Kasumi-1 (cell line): ENCODE measurements at places on chromosomes 4 and X.

GRCh38 chr4:85498068-85498733 lies 23.3 kb downstream of the ARHGAP24 start:
- peak; percentile 87 for DNase-seq

DNA sequence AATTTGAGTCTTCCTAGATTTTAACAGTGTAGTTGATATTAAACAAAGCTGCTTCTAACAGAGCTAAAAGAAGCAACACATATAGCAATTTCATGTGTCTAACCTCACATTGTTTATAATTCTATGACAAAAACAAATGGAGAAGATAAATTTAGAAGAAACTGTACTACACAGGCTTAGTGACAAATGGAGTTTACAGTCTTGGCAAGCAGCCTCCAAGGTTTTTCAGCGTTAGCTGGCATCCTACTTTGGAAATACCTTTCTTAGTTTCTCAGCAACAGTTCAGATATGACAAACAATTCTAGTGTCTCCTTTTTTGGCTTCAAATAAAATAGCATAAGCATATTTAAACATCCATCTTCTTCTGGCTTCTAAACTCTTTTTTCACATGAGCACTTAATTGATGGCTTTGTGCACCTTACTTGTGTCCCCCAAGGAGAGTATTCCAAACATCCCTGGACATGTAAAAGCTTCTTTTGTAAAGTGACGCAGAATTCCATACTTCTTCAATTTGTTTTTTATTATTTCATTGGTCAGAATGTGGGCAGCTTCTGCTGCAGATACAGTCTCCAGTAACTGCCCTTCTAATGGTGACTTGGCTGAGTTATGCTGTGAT lies 249.8 kb downstream of the ANTXR2 start:
- no peak for DNase-seq

- DNase-seq: no peak
Measured at GRCh38 chr4:87033902-87034301, 99.1 kb downstream of the AFF1 start.

- DNase-seq: no peak
Measured at GRCh38 chrX:12867685-12868084, 813 bp downstream of the TLR7 start.

DNA sequence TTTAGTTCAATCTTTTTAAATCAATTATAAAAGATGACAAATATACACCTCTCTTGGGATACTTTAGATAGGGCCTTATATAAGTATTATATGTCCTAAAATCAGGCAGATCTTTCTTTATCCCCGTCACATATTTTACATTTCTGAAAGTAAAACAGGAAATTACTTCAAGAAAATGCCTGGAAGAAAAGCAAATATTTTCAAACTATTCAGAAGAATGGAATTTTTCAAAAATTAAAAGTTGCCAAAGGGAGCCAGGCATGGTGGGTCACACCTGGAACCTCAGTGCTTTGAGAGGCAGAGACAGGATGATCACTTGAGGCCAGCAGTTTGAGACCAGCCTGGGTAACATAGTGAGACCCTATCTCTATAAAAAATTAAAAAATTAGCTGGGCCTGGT lies 34.4 kb downstream of the MGARP start:
- no peak for DNase-seq

DNA sequence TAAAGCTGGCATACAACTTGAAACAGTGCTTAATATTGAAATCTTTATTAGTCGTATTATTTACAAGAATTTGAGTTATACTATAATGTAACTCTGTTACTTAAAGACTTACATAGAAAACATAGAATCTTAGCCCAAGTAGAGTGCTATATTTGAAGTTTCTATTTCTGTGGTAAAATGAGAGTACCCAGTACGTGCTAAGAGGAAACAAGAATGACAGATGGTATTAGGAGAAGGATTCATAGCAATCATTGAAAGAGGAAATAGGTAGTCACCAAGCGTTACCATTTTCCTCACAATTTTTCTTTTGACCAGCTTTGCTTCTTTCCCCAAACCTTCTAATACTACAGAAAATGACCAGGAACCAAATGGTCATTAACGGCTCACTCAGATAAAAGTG lies 412.1 kb upstream of the GRIA3 start:
- DNase-seq: peak; percentile 35

DNA sequence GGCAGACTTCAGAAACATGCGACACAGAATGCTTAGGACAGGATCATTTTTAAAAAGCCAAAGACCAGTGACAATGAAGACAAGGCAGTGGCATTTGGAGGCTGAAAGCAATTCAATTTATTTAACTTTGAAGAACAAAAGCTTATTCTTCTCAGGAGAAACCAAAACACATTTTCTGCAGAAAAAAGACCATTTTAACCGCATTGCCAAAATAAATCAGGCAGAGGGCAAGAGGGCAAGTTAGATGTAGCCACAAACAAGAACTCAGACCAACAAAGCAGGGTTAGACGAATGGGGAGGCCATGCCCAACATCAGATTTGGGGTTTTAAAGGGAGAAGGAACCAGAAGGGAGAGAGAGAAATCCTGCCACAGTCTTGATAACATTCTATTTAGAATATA lies 58.9 kb downstream of the RELL1 start:
- no peak for DNase-seq

GRCh38 chr4:70932984-70933383 lies 30.8 kb downstream of the MOB1B start:
- no peak for DNase-seq

DNA sequence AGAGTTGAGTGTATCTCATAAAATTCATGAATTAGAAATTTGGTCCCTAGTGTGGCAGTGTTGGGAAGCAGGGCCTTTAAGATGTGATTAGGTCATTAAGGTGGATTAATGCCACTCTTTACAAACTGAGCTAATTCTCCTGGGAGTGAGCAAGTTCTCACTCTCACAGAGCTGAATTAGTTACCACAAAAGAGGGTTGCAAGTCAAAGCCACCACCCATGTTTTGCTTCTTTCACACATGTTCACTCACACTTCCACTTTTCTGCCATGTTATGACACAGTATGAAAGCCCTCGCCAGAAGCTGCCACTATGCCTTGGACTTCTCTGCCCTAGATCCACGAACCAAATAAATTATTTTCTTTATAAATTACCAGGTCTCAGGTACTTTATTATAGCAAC lies 332.1 kb downstream of the ARAP2 start:
- peak; percentile 4 for DNase-seq

DNA sequence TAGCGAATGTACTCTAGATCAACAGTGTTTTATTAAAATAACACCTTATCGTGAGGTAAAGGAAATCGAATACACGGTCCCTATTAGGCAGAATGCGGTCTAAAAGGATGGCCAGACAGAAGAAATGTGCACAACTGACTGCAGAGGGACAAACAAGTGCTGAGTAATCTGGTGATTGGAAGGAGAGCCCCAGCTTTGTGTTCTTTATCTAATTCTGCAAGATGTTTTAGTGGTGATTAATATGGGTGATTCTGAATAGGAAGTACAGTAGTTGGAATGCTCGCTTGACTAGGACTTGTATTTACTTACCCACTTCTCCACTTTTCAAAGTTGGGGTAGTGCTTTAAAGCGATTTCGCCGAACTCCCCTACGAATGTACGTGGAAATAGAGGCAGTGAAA lies 1.2 kb downstream of the WDR44 start:
- peak; percentile 27 for DNase-seq

- no peak for DNase-seq
Measured at GRCh38 chr4:188780028-188780427, 640.8 kb downstream of the TRIML1 start.

DNA sequence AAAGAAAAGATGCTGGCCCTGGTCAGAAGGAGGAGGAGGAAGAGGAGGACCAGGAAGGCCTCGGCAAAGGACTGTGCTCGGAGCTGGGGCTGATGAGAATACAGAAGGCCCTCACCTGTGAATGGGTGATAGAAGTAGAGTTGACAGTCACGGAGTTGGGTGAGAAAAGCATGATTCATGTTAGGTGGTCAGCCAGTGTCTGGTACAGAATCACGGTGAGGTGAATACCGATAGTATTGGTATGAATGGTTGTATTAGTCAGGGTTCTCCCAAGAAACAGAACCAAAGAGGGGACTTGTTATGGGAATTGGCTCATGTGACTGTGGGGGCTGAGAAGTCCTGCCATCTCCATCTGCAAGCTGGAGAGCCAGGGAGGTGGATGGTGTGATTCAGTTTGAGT lies 32.5 kb upstream of the FAM156A start:
- no peak for DNase-seq

- DNase-seq: no peak
Measured at GRCh38 chr4:70613306-70614183, 15.0 kb upstream of the ENAM start.

- no peak for DNase-seq
Measured at GRCh38 chr4:102862747-102863146, 6.0 kb upstream of the CISD2 start.

- DNase-seq: no peak
Measured at GRCh38 chr4:7195546-7196287, 3.4 kb downstream of the SORCS2 start.

DNA sequence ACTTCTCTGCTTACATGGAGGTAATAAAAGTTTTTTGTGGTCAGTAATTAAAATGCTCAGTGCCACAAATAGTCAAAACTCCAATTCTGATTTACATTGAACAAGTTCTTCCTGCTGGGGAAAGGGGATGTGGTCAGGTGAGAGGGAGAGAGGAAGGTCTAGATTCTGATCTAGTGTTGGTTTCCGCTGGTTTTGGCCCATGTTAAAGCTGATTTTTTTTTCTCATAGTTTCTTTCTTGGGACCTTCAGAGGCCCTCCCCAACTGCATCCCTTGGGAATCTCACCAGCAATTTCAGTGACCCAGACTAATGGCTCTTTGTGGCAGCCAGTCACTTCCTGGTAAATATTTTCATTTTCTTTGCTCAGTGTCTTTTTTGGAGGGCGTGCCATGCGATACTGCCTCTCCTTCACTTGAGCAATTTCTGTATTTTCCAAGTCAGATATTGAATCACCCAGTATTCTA lies 332.7 kb downstream of the RAPGEF2 start:
- no peak for DNase-seq

GRCh38 chrX:123846577-123847038 lies 13.2 kb upstream of the XIAP start:
- DNase-seq: no peak

DNA sequence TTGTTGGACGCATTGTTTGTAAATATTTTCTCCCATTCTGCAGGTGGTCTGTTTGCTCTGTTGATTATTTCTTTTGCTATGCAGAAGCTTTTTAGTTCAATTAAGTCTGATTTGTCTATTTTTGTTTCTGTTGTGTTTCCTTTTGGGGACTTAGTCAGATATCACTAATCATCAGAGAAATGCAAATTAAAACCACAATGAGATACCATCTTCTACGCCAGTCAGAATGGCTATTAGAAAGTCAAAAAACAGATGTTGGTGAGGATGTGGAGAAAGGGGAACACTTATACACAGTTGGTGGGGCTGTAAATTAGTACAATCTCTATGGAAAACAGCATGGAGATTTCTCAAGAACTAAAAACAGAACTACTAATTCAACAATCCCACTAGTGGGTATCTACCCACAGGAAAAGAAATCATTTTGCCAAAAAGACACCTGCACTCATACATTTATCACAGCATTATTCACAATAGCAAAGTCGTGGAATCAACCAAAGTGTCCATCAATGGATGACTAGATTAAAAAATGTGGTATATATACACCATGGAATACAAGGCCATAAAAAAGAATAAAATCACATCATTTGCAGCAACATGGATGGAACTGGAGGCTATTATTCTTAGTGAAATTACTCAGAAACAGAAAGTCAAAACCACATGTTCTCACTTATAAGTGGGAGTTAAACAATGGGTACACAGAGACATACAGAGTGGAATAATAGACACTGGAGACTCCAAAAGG lies 8.1 kb downstream of the COQ2 start:
- no peak for DNase-seq

DNA sequence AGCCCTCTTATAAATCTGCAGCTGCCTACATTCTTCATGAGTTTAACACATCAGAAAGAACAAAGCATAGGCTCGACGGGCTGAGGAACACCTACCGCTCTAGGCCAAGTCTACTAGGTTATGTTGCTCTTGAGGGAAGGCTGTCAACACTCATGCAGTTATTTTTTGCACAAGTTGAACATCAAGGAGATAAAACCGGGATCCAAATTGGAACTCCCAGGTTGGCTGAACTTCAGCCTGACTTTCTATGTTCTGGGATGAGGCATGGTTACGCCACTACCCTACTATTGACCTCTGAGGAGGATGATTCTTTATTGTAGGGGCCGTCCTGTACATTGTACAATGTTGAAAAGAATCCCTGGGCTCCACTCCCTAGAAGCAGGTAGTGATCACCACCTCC lies 37.3 kb upstream of the ARSH start:
- no peak for DNase-seq

GRCh38 chr4:145482209-145483037 lies 770 bp downstream of the SMAD1 start:
- peak; percentile 87 for DNase-seq

DNA sequence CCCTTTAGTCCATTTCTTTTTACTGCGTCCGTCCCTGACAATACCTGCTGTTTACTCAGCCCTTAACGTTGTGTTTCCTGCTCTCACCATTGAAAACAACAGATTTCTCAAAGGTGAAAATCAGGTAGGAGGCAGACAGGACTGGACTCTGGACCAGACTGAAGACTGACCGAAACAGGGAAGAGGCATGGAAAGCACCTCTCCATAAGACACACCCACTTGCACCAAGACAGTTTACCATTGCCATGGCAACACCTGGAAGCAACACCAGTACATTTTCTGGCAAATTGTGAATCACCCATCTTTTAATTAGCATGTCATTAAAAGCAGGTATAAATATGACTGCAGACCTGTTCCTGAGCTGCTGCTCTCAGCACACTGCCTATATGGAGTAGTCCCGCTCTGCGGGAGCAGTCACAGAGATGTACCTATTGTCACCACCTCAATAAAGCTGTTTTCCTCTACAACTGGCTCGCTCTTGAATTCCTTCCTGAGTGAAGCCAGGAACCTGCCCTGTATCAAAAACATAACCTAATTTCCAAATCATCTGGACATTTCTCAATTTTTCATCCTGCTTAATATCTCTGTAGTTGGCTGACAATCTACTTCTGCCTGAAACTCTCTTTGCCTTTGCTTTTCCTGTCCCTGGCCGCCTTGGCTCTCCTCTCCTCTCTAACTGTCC lies 117.0 kb downstream of the RNF150 start:
- no peak for DNase-seq

- DNase-seq: no peak
Measured at GRCh38 chr4:11769434-11769833, 340.7 kb upstream of the HS3ST1 start.

GRCh38 chr4:17961249-17961648 lies 60.3 kb downstream of the LCORL start:
- no peak for DNase-seq
